GM23248 (cell line): ENCODE measurements at places on chromosomes 13 and 19. TPM values are rescaled to one million over a fixed set of nuclear protein-coding genes. Genes with fewer than 3 reads are reported as not detected.

NKG7 gene
- not detected in 2 replicates for polyA plus RNA-seq

GRCh38 chr13:113292021-113292862 lies 4.8 kb upstream of the LAMP1 start:
- 0 out of 2 replicates have a peak, but pooled peaks cover 5% of the 10 kb centered on the region for H3K27me3 ChIP-seq
- H3K4me1 ChIP-seq = peaks cover 4% of the 10 kb centered on the region; the same call in 1 of the 2 replicates
- peak overlapping the region; percentile 71 for H3K4me3 ChIP-seq
- no peaks in the 10 kb centered on the region for H3K36me3 ChIP-seq
- DNase-seq = peak; percentile 63

GRCh38 chr13:112065867-112066623 lies 904 bp upstream of the SOX1 start:
- no peaks in the 10 kb centered on the region for H3K36me3 ChIP-seq
- H3K27me3 ChIP-seq = peaks cover 73% of the 10 kb centered on the region
- H3K4me1 ChIP-seq = no peaks in the 10 kb centered on the region
- no peak overlapping the region for H3K27ac ChIP-seq
- no peak overlapping the region for H3K4me3 ChIP-seq

ZMYM2 gene
- polyA plus RNA-seq = 14.9 and 15.7 TPM in 2 replicates

GRCh38 chr13:77563111-77563510 lies 27.6 kb downstream of the SCEL start:
- H3K4me3 ChIP-seq = no peak overlapping the region
- no peaks in the 10 kb centered on the region for H3K4me1 ChIP-seq
- no peak overlapping the region for H3K27ac ChIP-seq
- peak; percentile 53 for DNase-seq
- no peaks in the 10 kb centered on the region for H3K36me3 ChIP-seq
